SJCRH30 (cell line): ENCODE measurements at places on chromosomes 3 and 15. TPM values are rescaled to one million over a fixed set of nuclear protein-coding genes. Genes with fewer than 3 reads are reported as not detected.

OR5H1 gene
- total RNA-seq, result not detected in 2 replicates

BCHE gene
- total RNA-seq, result 107 and 110 TPM in 2 replicates

ERC2 gene
- 6.3 and 9.3 TPM in 2 replicates for total RNA-seq

THBS1 gene
- total RNA-seq, result 24.3 and 24.4 TPM in 2 replicates

SGO1 gene
- 22.7 and 26.6 TPM in 2 replicates for total RNA-seq

GPR149 gene
- total RNA-seq, result not detected in 2 replicates

ZNF385D gene
- 0.02 and 0.20 TPM in 2 replicates for total RNA-seq

GRCh38 chr3:130384476-130385025, 39.1 kb downstream of the COL6A5 start:
- H3K27ac ChIP-seq, result no peak overlapping the region
- DNase-seq, result no peak
- H3K36me3 ChIP-seq, result no peaks in the 10 kb centered on the region
- no peaks in the 10 kb centered on the region for H3K27me3 ChIP-seq
- H3K4me3 ChIP-seq, result no peak overlapping the region

DNA sequence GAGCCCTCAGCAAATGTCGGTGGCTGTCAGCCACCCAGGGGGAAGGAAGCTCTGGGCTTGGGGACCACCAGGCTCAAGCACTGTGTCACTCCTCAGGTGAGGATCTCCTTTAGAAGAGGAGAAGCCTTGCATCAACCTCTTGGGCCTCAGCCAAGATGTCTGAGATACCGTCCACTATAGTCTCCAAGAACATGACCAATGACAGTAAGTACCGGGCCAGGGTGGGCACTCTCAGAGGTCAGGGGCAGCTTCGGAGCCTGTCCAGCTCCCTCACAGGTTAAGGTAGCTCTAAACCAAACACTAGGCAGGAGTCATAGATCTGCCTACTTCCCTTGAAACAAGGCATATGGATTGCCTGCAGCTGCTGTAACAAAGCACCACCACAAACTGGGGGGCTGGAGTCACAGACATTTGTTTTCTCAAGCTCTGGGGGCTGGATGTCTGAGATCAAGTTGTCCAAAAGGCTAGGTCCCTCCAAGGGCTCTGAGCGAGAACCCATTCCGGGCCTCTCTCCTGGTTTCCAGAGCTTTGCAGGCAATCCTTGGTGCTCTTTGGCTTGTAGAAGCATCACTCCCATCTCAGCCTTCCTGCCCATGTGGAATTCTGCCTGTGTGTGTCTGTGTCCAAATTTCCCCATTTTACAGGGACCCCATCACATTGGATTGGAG, 1.3 kb downstream of the CFAP100 start:
- no peak for DNase-seq
- no peaks in the 10 kb centered on the region for H3K4me1 ChIP-seq
- no peaks in the 10 kb centered on the region for H3K36me3 ChIP-seq
- no peak overlapping the region for H3K4me3 ChIP-seq
- 0 out of 2 replicates have a peak, but pooled peaks cover 2% of the 10 kb centered on the region for H3K27me3 ChIP-seq

- no peak overlapping the region for H3K4me3 ChIP-seq
- H3K36me3 ChIP-seq, result no peaks in the 10 kb centered on the region
- DNase-seq, result no peak
- H3K27me3 ChIP-seq, result no peaks in the 10 kb centered on the region
Observed at GRCh38 chr3:175260145-175260794, 401.1 kb downstream of the NAALADL2 start.

DNA sequence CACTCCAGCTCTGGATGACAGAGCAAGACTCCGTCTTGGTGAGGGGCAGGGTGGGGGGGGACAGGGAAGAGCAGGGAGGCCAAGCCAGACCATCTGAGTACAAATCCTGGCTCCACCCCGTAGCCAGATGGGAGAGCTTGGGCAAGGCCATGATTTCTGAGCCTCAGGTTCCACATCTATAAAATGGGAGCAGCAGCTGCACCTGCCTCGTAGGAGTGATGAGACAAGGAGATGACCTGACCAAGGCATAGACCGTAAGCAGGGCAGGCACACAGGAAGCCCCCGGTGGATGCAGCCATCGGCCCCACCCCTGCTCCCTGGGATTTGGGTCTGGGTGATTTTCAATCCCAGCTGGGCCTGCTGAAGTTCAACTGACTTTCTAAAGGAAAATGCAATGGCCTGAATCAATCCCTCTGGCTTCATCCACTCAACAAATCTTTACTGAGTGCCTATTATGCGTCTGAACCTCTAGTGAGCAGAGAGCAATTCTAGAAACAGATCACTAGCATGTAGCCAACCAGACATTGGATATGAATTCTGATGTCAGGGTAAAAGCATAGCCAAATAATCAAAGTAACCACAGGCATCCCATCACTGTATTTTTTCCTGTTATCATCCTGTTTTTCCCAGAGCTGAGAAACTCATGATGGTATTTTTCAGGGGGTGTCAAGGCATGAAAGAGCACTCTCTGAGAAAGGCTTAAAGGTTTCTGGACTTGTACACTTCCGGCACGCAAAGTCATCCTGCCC, 141.2 kb downstream of the NUP210 start:
- no peak for DNase-seq
- H3K27ac ChIP-seq, result no peak overlapping the region
- H3K27me3 ChIP-seq, result peaks cover 13% of the 10 kb centered on the region; the same call in 1 of the 2 replicates
- no peak overlapping the region for H3K4me3 ChIP-seq
- H3K36me3 ChIP-seq, result no peaks in the 10 kb centered on the region

- H3K27ac ChIP-seq, result no peak overlapping the region
- no peak for DNase-seq
- H3K27me3 ChIP-seq, result no peaks in the 10 kb centered on the region
- peaks cover 64% of the 10 kb centered on the region for H3K4me1 ChIP-seq
- H3K4me3 ChIP-seq, result no peak overlapping the region
Observed at GRCh38 chr3:138461896-138462295, 27.5 kb downstream of the ESYT3 start.

- peak within 1 kb of the TSS; percentile 57 for H3K27ac ChIP-seq
- H3K36me3 ChIP-seq, result no peaks in the 10 kb centered on the region
- H3K4me1 ChIP-seq, result no peaks in the 10 kb centered on the region; the same call in 1 of the 2 replicates
- peak within 1 kb of the TSS; percentile 83 for H3K4me3 ChIP-seq
- peak; percentile 64 for DNase-seq
Observed at GRCh38 chr3:33218446-33219174, at the start of gene SUSD5. Gene SUSD5, minus strand, starts transcription at chr3:33218810. Its CDS starts 13 bp downstream, at chr3:33218797.

DNA sequence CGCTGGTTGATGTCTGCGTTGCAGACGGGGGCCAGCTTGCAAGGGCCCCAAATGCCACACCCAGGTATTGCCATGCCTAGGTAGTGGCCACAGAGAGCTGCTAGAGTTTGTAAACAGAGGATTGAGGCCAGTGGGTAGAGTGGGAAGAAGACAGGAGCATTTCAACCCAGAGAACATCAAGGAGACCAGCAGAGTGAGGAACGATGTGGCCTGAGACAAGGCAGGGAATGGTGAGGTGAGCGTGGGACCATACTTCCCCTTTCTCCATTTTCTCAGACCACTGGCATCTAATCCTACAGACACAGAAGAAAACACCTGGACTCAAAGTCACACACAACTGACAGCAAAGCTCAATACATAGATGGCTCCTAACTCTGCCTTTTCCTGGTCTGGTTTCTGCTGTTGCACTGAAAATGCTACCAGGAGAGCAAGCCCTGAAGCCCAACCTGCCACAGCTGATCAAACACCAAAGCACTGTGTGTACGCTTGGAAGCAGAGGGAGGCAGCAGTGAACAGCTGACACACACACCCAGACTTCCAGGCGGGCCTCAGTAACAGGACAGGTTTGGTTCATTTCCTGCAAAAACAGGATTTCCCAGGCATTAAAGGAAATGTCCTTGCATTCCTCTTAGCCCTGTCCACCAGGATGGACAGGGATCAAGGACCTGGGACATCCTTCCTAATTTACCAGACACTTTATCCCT, 1.6 kb downstream of the FAM174B start:
- peaks cover 34% of the 10 kb centered on the region for H3K4me1 ChIP-seq
- no peaks in the 10 kb centered on the region for H3K27me3 ChIP-seq
- H3K27ac ChIP-seq, result no peak overlapping the region; the same call in 1 of the 2 replicates
- no peaks in the 10 kb centered on the region for H3K36me3 ChIP-seq

GRCh38 chr15:91227117-91227516, 127.1 kb downstream of the SV2B start:
- H3K27me3 ChIP-seq, result peaks cover 3% of the 10 kb centered on the region; the same call in 1 of the 2 replicates
- H3K36me3 ChIP-seq, result no peaks in the 10 kb centered on the region
- no peak overlapping the region for H3K27ac ChIP-seq
- no peak for DNase-seq
- no peak overlapping the region for H3K4me3 ChIP-seq

- DNase-seq, result no peak
- H3K27me3 ChIP-seq, result no peaks in the 10 kb centered on the region
Observed at GRCh38 chr3:162721736-162722135, 1225.1 kb downstream of the OTOL1 start.

DNA sequence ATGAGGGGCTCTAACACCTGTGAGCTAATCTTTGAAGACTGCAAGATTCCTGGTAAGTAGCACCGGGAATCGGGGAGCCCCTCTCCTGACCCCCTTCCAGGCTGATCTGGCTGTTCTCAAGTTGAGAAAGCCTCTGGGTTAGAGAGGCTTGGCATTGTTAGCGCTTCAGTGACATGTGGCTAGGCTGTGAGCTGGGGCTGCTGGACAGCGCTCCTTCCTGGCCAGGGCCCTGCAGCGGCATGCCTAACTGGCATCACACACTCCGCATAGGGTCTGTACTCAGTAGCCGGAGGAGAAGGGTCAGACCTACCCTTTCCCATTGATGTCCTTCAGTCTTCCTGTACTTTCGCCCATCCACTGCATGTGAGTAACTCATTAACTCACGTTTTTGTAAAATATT, 7.4 kb downstream of the IVD start:
- no peaks in the 10 kb centered on the region for H3K27me3 ChIP-seq
- H3K4me1 ChIP-seq, result no peaks in the 10 kb centered on the region
- peaks cover 39% of the 10 kb centered on the region for H3K36me3 ChIP-seq
- DNase-seq, result no peak
- no peak overlapping the region for H3K27ac ChIP-seq
- no peak overlapping the region for H3K4me3 ChIP-seq

DNA sequence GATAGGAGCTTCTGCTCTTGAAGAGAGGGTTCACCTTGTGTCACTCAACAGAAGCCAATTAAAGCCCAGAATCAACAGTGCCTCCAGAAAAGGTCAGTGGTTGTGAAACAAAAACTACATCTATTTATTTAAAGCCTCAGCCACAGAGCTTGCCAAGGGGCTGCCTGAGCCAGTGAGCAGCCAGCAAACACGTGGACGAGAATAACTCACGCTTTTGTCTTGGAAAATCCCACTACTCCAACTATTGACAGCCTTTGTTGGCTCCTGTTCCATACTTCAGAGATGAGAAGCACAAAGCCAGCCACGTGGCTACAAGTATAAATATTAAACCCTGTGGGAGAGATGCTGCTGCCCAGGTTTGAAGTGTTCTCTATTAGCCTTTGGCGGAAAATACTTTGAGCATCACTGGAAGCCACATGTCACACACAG, 10.3 kb downstream of the GPR156 start:
- H3K4me1 ChIP-seq, result peaks cover 22% of the 10 kb centered on the region
- H3K27me3 ChIP-seq, result no peaks in the 10 kb centered on the region
- H3K4me3 ChIP-seq, result no peak overlapping the region

DNA sequence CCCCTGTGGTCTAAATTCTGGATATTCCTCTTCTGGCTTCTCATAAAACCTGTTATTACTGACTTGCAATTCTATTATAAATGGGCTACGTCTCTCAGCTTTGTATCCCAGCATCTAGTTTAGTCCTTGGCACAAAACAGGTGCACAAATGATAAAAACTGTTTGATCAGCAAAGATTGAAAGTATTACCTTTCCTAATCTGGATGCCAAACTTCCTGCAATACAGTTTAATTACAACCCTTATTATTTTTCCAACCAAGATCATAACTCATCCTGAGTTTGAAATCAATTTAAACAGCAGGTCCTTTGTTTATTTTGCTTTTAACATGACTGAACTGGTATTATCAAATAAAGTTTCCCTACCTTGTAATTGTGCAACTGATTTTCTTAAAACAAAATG, 132.6 kb downstream of the ATP1B3 start:
- no peaks in the 10 kb centered on the region for H3K4me1 ChIP-seq
- peaks cover 22% of the 10 kb centered on the region for H3K36me3 ChIP-seq
- no peaks in the 10 kb centered on the region for H3K27me3 ChIP-seq
- no peak overlapping the region for H3K4me3 ChIP-seq
- no peak for DNase-seq
- no peak overlapping the region for H3K27ac ChIP-seq

- no peak for DNase-seq
- no peaks in the 10 kb centered on the region for H3K27me3 ChIP-seq
- H3K27ac ChIP-seq, result no peak overlapping the region
- H3K4me3 ChIP-seq, result no peak overlapping the region
- H3K4me1 ChIP-seq, result no peaks in the 10 kb centered on the region
- H3K36me3 ChIP-seq, result no peaks in the 10 kb centered on the region
Observed at GRCh38 chr3:3714572-3714971, 84.7 kb upstream of the LRRN1 start.

DNA sequence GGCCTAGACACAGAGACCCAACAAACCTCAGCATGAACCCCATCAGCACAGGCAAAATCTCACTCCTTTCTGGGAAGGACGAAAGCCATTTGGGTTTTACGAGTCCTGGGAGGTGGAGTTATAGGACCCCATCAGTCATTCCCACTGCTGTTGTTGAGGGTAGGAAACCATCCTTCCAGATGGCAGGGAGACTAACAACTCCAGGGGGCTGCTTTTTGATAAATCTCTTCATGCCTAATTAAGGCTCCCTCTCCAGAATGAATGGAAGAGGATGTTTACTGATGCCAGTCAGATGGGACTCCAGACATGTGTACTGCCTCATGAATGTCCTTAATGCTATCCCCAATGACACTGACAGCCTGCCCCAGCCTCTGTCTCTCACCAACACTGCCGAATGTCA, 75.3 kb downstream of the ST8SIA2 start:
- H3K36me3 ChIP-seq, result no peaks in the 10 kb centered on the region
- no peak overlapping the region for H3K27ac ChIP-seq
- H3K4me3 ChIP-seq, result no peak overlapping the region

DNA sequence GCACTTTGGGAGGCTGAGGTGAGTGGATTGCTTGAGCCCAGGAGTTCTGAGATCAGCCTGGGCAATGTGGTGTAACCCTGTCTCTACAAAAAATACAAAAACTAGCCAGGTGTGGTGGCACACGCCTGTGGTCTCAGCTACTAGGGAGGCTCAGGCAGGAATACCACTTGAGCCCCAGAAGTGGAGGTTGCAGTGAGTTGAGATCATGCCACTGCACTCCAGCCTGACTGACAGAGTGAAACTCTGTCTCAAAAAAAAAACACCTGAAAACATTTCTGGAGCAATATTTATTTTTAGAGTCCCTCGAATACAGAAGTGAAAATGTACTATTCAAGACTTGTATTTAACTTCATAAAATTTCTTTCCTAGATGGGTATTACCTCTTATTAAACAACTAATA, 4.6 kb downstream of the SPCS1 start:
- H3K27me3 ChIP-seq, result no peaks in the 10 kb centered on the region
- H3K27ac ChIP-seq, result no peak overlapping the region
- H3K4me3 ChIP-seq, result no peak overlapping the region
- DNase-seq, result no peak
- no peaks in the 10 kb centered on the region for H3K4me1 ChIP-seq
- H3K36me3 ChIP-seq, result peaks cover 20% of the 10 kb centered on the region

- no peaks in the 10 kb centered on the region for H3K36me3 ChIP-seq
- H3K27ac ChIP-seq, result no peak overlapping the region
- no peaks in the 10 kb centered on the region for H3K27me3 ChIP-seq
- DNase-seq, result no peak
Observed at GRCh38 chr15:71085809-71086208, 29.5 kb upstream of the THSD4 start.

GRCh38 chr3:66933233-66933632, 64.9 kb upstream of the KBTBD8 start:
- DNase-seq, result no peak
- H3K27me3 ChIP-seq, result no peaks in the 10 kb centered on the region
- H3K4me3 ChIP-seq, result no peak overlapping the region
- H3K27ac ChIP-seq, result no peak overlapping the region
- H3K4me1 ChIP-seq, result no peaks in the 10 kb centered on the region
- H3K36me3 ChIP-seq, result no peaks in the 10 kb centered on the region
